ENCODE measurements at places on chromosomes 5 and 9. TPM values are rescaled to one million over a fixed set of nuclear protein-coding genes. Genes with fewer than 3 reads are reported as not detected.

Gene TRIM36
- 18.0 TPM for polyA plus RNA-seq

GRCh38 chr9:127311239-127311741 lies 46.7 kb downstream of the GARNL3 start:
- no peak for DNase-seq

Gene SLC45A2
- not detected for polyA plus RNA-seq

GRCh38 chr9:98665501-98665900 lies 43.2 kb downstream of the GABBR2 start:
- no peak for DNase-seq

Gene SLC22A4
- polyA plus RNA-seq, result 0.69 TPM

DNA sequence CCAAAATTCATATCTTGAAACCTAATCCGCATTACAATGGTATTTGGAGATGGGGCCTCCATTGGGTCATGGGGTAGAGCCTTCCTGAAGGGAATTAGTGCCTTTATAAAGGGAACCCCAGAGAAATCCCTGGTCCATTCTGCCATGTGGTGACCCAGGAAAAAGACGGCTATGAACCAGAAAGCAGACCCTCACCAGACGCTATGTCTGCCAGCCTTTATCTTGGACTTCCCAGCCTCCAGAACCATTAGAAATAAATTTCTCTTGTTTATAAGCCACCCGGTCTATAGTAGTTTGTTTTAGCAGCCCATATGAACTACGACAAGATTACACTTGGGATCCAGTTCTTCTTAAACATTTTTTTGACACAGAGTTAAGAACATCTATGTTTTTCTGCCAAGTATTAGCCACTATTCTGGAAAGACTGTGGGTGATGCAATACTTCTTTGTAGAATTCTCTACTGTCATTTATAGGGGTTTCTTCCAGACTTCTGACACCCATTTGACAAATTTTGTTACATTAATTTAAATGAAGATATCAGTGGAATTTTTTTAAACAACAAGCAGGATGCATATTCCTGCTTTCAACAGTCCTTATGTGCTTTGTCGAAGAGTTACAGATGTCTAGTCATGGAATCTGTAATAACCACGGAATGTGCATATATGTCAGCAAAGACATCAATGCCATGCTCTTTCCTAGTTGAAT lies 572.4 kb downstream of the NR2F1-AS1 start:
- no peak for DNase-seq

Gene CERCAM
- polyA plus RNA-seq, result 7.1 TPM
